ENCODE measurements at places on chromosomes 3 and 15.

- DNase-seq: no peak
Measured at GRCh38 chr3:66140743-66141372, 79.9 kb upstream of the SLC25A26 start.

GRCh38 chr15:56916825-56917477 lies 1.5 kb upstream of the TCF12 start:
- DNase-seq: no peak

GRCh38 chr3:67094167-67094566 lies 96.1 kb downstream of the KBTBD8 start:
- no peak for DNase-seq

GRCh38 chr3:57464011-57464410 lies 80.1 kb downstream of the DNAH12 start:
- DNase-seq: no peak

DNA sequence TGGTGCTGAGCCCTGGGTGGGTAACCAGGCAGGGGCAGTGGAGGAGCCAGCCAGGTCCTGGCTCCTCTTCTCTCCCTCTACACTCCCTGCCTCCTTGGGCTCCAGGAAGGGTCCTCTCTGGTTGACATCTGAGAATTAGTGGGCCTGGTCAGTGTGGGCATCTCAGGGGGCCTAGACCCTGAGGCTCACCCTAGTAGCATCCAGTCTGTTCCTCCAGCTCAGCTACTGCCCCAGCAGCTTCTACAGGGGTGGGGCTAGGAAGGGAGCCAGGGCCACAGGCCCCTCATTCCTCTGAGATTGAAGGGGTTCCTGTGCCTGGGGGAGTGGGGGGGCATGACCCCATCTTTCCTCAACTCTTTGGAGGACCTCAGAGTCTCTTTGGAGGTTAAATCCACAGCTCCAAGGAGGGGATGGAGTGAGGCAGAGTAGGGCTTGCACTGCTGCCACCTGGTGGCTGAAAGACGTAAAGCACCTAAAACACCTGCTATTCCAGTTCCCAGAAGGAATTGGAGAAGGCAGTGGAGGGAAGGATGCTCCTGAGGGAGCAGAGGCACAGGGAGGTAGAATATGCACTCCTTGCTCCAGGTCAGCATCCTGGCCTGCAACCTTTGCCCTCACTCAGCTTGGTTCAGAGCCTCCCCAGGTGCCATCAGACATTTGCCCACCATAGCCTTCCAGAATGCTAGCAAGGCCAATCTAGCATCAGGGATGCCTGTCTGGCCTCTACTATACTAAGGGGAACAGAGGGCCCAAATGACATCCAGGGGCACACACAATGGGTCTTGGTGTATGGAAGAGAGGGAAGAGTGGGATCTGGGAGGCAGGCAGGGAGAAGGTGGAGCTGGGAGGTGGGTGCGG lies 25.1 kb downstream of the C3orf18 start:
- DNase-seq: peak; percentile 71

DNA sequence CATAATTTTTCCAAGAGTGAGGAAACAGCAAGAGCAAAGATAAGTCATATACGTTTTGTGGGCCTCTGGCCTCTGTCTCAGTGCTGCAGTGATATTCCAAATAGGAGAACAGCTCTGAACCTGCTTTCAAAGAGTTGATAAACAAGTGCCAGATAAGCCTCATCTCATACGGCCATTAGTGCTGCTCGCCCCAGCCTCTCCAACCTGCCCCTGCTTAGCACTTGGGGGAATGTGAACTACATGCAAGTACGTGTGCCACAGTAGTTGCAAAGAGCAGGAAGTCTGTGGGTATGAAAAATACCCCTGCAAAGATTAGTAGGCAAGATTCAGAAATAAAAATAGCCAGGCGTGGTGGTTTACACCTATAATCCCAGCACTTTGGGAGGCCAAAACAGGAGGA lies 14.0 kb downstream of the DAPK2 start:
- no peak for DNase-seq

DNA sequence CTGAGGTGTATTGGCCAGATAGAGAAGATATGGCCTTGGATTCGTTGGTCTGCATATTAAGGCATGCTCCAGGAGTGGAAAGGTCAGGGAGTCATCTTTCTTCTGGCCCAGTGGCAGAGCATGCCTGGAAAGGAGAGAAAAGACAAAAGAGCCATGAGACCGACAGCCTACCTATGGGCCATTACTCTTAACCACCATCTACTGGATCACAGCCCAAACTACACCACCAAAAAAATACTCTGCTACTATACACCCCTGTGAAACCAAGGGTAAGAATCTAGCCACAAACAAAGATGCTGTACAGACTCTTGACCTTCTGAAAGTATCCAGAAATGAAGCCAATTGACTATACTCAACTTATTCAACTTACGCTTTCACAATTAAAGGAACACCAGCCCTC lies 96.1 kb upstream of the PLSCR5 start:
- no peak for DNase-seq

DNA sequence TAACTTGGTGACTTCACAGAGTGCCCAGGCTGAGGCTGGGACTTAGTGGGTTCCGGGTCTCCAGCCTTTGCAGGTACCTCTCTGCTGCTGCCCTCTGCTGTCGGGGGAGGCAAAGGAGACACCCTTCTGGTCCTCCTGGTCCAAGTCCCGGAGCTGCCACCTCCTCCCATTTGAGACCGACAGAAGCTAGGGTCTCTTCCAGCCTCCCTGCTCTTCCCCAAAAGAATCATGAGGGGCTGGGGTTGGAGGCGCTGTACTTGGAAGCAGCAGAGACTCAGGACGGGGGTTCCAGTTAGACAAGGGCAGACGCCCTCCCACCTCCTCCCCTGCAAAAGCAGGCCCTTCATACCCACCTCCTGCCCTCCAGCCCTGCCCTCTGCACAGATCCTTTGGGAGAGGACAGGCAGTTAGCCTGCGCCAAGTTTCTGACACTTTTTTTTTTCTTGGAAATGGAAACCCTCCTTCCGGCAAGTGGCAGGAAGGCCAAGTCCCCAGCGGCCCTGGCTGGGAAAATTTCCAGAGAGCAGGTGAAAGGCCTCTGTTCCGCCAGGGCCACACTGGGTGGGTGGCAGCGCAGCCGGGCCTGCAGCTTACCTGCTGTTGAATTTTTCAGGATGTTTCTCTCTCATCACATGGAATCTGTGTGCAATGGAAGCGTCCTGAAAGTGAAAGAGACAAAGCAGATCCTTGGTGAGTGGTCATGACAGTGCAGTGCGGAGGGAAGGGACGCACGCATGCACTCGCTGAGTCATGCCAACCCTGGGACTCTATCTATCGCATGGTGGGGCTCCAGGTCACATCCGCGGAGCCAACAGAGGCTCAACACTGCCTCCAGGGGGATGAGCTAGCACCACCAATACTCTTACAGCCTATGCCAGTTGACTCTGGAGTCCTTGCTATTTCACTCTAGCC lies 119.9 kb downstream of the DGKG start:
- DNase-seq: peak; percentile 47

- no peak for DNase-seq
Measured at GRCh38 chr3:55452886-55453285, 34.2 kb downstream of the WNT5A start.

DNA sequence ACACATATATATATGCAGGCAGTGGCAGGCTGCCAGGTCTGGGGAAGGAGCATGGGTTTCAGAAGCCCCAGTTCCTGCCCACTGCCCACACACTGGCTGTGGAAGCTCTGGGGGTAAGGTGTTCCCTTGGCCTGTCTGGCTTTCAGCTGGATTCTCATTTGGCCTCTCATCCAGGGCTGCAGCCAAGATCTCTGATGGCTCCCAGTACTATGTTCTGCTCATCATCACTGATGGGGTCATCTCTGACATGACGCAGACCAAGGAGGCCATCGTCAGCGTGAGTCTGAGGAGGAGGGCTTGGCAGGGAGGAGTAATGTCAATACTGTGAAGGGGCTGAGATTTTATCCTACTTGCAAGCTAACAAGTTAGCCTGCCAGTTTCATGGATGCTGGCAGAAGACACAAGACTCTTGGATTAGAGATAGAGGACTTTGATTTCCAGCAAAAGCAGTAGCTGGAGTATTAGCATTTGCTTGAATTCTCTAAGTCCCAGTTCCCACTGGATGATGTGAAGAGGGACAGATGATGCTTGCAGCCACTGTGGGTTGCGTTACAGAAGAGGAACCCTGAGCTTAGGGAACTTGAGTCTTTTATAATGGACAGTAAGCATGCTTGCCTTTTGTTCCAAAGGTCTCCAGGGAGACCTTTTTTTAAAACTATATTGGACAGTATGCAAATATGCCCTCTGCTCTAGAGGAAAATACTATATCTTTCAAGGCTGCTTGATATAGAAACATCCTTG lies 5.6 kb upstream of the BRPF1 start:
- no peak for DNase-seq

GRCh38 chr3:183172051-183172639 lies 9.6 kb upstream of the LAMP3 start:
- DNase-seq: no peak
